ENCODE measurements at places on chromosomes 7 and 10. TPM values are rescaled to one million over a fixed set of nuclear protein-coding genes. Genes with fewer than 3 reads are reported as not detected.
A peak's percentile ranks its signal among the peaks of the same experiment; 100 is the strongest.

GRCh38 chr7:70132226-70132851, 534.1 kb downstream of the AUTS2 start:
- no peaks in the 10 kb centered on the region for H3K27me3 ChIP-seq
- H3K4me1 ChIP-seq, result no peaks in the 10 kb centered on the region
- DNase-seq, result no peak
- no peaks in the 10 kb centered on the region for H3K36me3 ChIP-seq
- no peak overlapping the region for H3K4me3 ChIP-seq

- no peaks in the 10 kb centered on the region for H3K4me1 ChIP-seq
- no peaks in the 10 kb centered on the region for H3K27me3 ChIP-seq
- H3K36me3 ChIP-seq, result peaks cover 3% of the 10 kb centered on the region
- DNase-seq, result no peak
- no peak overlapping the region for H3K4me3 ChIP-seq
Measured at GRCh38 chr10:19209319-19209718, 160.7 kb downstream of the MALRD1 start.

- H3K36me3 ChIP-seq, result peaks cover 43% of the 10 kb centered on the region
- H3K4me1 ChIP-seq, result peaks cover 76% of the 10 kb centered on the region
- H3K4me3 ChIP-seq, result peak overlapping the region; percentile 30
- H3K27ac ChIP-seq, result peak overlapping the region; percentile 97
- H3K27me3 ChIP-seq, result no peaks in the 10 kb centered on the region
Measured at GRCh38 chr7:43660141-43660540, 69.2 kb downstream of the COA1 start.

DNA sequence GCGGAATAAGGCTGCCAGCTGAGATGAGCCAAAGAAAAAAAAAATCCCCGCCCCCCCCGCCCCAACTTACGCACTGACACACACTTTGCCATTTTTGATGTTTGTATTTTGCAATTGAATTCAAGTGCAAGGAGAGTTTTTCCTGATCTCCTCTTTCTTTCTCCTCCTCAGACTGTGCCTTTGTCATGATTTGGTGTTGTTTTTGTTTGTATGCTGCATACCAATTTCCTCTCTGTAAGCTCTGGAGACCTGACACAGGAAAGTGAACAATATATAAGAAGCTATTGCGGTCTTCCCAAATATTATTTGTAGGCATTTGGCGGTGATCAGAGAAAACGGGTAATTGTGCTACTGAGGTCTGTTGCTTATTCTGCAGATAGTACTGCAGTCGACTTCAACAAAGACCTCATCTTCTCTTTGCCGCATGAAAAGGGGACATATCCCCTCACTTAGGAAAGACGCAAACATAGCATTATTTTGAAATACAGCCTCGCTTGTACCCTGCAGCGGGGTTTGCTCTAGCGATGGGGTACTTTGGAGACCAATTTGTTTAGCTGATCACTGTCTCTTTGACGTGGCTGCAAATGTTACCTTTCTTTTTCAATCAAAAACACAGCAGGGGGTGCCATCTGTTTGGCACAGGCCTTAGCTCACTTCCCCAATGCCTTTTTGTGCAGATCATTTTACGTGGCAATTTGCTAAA, 206.6 kb downstream of the SKAP2 start:
- no peak overlapping the region for H3K4me3 ChIP-seq
- H3K27ac ChIP-seq, result no peak overlapping the region
- H3K4me1 ChIP-seq, result no peaks in the 10 kb centered on the region
- no peak for DNase-seq
- H3K36me3 ChIP-seq, result no peaks in the 10 kb centered on the region

DNA sequence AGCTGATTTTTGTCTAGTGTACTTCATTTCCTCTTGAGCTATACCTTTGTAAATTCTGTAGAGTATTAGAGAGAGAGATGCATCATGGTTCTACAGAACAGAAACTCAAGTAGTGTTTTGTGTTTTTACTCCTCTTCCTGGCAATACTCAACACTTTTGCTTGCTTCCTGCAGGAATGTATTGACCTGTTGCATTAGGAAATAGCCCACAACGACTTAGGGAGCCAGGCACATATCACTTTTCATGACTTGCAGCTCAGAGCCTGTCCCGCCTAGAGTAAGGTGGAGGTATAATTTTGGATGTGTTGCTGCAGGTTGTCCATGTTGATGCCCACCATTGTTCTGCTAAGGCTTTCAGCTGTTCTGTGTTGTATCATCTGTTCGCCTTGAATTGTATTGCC, 216.3 kb downstream of the SDK1 start:
- H3K4me1 ChIP-seq, result no peaks in the 10 kb centered on the region
- no peaks in the 10 kb centered on the region for H3K27me3 ChIP-seq

DNA sequence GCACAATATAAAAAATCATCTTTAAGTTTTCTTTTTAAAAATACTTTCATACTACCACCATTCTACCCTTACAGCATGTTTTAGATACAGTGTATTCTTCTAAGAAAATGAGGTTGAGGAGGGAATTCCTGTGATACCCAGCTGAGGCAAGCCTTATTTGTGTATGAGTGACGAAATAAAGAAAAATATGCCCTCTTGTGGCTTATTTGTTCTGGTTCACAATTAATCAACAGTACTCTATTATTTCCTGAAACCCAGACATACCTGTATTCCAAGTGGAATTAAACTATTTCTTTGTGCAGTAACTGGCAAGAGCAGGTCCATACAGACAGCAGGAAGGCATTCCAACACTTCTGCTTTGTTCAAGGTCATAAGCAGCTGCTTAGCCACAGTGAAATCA, 4.5 kb upstream of the SEMA3D start:
- no peak overlapping the region for H3K27ac ChIP-seq
- no peaks in the 10 kb centered on the region for H3K36me3 ChIP-seq
- H3K4me3 ChIP-seq, result no peak overlapping the region
- peak; percentile 32 for DNase-seq

GRCh38 chr7:129804890-129805719, 147.7 kb downstream of the UBE2H start:
- H3K27me3 ChIP-seq, result peaks cover 16% of the 10 kb centered on the region
- H3K36me3 ChIP-seq, result no peaks in the 10 kb centered on the region
- H3K27ac ChIP-seq, result no peak overlapping the region
- H3K4me3 ChIP-seq, result no peak overlapping the region

GRCh38 chr10:63698787-63699150, 177.6 kb downstream of the REEP3 start:
- H3K4me3 ChIP-seq, result no peak overlapping the region
- peak overlapping the region; percentile 91 for H3K27ac ChIP-seq
- DNase-seq, result no peak
- no peaks in the 10 kb centered on the region for H3K36me3 ChIP-seq
- no peaks in the 10 kb centered on the region for H3K27me3 ChIP-seq

DNA sequence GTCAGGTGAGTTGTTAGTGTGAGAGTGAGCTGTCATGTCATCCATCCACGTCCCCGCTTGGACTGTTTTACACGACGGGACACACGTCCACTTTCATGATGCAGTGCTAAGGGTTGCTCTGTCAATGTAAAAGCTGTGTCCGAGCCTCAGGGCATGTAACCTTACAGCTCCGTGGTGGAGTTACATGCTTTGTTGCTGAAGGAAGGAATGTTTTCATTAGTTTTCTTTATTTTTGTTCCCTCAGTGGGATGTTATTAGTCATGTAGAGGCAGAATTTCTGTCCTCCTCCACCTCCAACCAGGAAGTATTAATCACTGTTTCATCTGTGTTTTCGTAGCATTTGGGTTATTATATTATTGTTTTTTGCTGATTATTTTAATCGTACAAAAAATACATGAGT, 88.6 kb downstream of the NRG3 start:
- H3K27me3 ChIP-seq, result peaks cover 1% of the 10 kb centered on the region
- no peak overlapping the region for H3K4me3 ChIP-seq
- H3K27ac ChIP-seq, result no peak overlapping the region
- no peaks in the 10 kb centered on the region for H3K36me3 ChIP-seq

- H3K27me3 ChIP-seq, result no peaks in the 10 kb centered on the region
- H3K4me3 ChIP-seq, result no peak overlapping the region
- H3K4me1 ChIP-seq, result no peaks in the 10 kb centered on the region
- no peak overlapping the region for H3K27ac ChIP-seq
- DNase-seq, result no peak
Measured at GRCh38 chr7:117997862-117998825, 124.9 kb upstream of the CTTNBP2 start.

GRCh38 chr7:112214883-112215282, 8.4 kb downstream of the ZNF277 start:
- H3K36me3 ChIP-seq, result 0 out of 2 replicates have a peak, but pooled peaks cover 4% of the 10 kb centered on the region
- H3K27ac ChIP-seq, result no peak overlapping the region
- H3K4me1 ChIP-seq, result peaks cover 48% of the 10 kb centered on the region

GRCh38 chr7:16727736-16728135, 25.8 kb upstream of the TSPAN13 start:
- no peaks in the 10 kb centered on the region for H3K36me3 ChIP-seq
- peaks cover 1% of the 10 kb centered on the region for H3K27me3 ChIP-seq
- no peak overlapping the region for H3K4me3 ChIP-seq
- H3K4me1 ChIP-seq, result peaks cover 7% of the 10 kb centered on the region

- H3K4me1 ChIP-seq, result peaks cover 8% of the 10 kb centered on the region
- no peaks in the 10 kb centered on the region for H3K36me3 ChIP-seq
- no peak overlapping the region for H3K27ac ChIP-seq
- DNase-seq, result no peak
Measured at GRCh38 chr7:29445736-29446135, 117.9 kb upstream of the PRR15 start.

PLAC9 gene
- 6.2 TPM for total RNA-seq

ARHGAP22 gene
- total RNA-seq, result 88.8 TPM

AKR1E2 gene
- 0.59 TPM for total RNA-seq

WASHC2C gene
- total RNA-seq, result 33.3 TPM

ZNF425 gene
- total RNA-seq, result 2.8 TPM

PUS7 gene
- 17.2 TPM for total RNA-seq

Measured in HFFc6 (cell line).